Naive thymus-derived CD4-positive, alpha-beta T cell (primary cell): ENCODE measurements at places on chromosomes 1 and 21. TPM values are rescaled to one million over a fixed set of nuclear protein-coding genes. Genes with fewer than 3 reads are reported as not detected.

The TRABD2B gene
- not detected for total RNA-seq

The CYP4A22 gene
- not detected in 2 replicates for total RNA-seq

The TEDDM1 gene
- not detected for total RNA-seq

The RNF186 gene
- not detected for total RNA-seq

The KCNJ9 gene
- not detected in 2 replicates for total RNA-seq
